Fibroblast of lung (primary cell): ENCODE measurements at places on chromosomes 13 and 19. TPM values are rescaled to one million over a fixed set of nuclear protein-coding genes. Genes with fewer than 3 reads are reported as not detected.

GRCh38 chr19:58585442-58586132, 12.5 kb upstream of the MZF1 start:
- no peak for DNase-seq

DNA sequence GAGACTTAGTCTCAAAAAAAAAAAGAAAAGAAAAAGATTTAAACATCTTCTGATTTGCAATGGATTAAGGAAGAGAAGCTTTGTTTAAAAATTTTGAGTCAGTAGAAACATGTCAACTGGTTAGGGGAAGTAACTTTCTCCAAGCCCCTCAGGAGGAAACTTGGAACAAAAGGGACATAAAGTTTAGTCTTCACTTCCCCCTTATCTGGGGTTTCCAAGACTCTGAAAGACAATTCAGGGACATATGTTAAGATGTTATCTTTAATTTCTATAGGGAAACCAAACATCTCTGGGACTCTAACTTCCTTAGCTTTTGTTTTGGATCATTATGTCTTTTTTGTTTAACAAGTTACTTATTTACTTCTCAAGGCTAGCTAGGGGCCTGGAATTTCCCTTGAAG, 20.1 kb upstream of the MRI1 start:
- no peak for DNase-seq

- peak; percentile 61 for DNase-seq
Observed at GRCh38 chr19:48868114-48868886, at the start of gene PLEKHA4. TSS of gene PLEKHA4 (minus strand) at chr19:48868617. CDS start at chr19:48867620, 997 bp downstream.

DNA sequence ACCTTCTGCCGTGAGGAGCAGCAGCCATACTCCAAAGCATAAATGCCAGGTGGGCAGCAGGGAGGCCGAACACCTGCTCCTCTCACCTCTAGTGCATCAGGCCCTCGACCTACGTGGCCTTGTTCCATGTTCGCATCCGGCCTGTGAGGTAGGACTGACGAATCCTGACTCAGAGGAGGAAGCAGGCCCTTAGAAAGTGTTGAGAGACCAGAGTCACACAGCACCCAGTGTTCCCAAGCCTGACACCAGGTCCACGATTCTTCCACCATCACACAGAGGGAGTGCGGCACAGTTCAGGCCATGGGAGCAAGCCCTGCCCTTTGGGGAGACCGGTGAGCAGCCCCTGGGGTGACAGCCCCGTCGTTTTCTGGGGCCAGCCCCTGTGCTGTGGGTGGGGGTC, 14.7 kb downstream of the ATP12A start:
- DNase-seq, result no peak

DNA sequence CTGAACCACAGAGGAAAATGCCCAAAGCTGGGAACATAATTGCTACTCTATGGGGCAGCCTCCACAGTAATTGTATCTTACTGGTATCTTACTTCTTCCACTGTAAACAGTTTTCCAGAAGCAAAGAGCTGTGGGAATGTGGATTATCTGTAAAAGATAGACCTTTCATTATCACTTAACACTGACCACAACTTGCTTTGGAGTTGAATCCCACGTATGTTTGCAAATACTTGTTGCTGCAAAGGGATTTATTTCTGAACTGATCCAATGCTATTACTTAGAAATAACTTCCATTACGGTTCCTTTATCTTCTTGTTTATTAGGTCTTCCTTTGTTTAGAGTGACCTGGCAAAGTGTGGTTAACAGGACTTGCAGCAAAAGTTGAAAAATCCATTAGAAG, 218.1 kb downstream of the KCTD12 start:
- DNase-seq, result no peak

DNA sequence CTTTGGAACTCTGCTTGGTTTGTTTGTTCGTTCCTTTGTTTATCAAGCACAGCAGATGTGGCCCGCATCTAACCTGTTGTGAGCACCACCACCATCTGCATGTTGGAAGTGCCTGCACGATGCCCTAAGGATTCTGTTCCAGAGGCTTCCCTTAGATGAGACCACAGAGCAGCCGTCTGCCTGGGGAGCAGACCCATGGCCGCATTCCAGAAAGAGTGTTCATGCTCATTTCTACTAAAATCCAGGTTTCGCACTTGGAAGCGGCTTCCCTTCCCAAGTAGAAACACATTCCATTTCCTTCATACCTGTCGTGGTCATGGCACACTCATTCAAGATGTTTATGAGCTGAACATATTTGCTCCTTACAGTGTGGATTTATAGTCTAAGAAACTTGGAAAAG, 27.2 kb downstream of the COL4A2 start:
- peak; percentile 96 for DNase-seq

DNA sequence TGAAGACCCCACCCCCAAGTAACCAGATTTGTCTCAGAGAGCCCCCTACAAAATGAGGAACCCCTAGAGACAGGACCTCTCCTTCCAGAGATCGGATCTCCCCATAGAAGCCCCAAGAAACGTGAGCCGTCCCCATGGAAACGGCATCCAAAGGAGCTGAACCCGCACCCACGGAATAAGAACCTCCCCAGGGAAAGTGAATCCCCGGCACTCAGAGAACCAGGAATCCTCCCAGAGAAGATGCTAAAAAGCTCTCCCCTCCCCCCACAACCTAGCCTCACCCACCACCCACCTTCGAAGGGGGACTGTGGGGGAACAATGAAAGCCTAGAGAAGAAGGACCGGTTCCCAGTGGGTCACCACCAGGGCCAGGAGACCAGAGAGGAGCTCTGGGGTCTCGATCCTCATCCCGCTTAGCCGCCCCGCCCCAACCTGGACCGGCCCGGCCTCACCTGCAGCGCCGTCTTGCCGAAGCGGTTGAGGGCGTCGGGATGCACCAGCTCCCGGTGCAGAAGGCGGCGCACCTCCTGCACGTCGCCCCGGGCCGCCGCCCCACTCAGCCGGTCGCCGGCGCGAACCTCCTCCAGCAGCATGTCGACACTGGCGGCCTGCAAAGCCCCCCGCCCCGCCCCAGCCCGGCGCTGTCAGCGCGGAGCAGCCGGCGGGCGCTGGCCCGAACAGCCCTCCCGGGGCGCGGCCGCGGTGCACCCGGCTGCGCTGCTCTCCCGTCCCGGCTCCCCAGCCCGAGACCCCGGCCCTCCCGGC, 535 bp downstream of the CDKN2D start:
- no peak for DNase-seq

DNA sequence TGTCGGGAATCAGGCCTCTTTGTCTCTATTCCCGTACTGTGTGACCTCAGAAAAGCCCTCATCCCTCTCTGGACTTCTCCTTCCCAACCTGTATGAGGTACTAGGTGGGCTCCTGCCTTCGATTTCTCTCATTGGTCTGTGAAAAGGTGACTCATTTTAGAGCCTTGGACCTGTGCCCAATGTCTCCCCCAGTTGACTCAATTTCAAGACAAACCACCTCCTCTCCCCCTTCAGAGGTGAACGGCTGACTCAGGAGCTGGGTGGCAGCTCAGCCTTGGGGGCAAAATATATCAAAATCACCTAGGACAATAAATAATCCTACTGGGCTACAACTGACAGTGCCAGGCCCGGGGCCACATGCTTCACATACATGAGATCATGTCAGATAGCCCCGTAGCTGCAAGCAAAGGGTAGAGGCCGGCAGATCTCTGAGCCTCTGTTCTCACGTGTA, 630 bp downstream of the COQ8B start:
- DNase-seq, result no peak

GRCh38 chr13:79681069-79681468, 200.1 kb downstream of the NDFIP2 start:
- DNase-seq, result no peak

DNA sequence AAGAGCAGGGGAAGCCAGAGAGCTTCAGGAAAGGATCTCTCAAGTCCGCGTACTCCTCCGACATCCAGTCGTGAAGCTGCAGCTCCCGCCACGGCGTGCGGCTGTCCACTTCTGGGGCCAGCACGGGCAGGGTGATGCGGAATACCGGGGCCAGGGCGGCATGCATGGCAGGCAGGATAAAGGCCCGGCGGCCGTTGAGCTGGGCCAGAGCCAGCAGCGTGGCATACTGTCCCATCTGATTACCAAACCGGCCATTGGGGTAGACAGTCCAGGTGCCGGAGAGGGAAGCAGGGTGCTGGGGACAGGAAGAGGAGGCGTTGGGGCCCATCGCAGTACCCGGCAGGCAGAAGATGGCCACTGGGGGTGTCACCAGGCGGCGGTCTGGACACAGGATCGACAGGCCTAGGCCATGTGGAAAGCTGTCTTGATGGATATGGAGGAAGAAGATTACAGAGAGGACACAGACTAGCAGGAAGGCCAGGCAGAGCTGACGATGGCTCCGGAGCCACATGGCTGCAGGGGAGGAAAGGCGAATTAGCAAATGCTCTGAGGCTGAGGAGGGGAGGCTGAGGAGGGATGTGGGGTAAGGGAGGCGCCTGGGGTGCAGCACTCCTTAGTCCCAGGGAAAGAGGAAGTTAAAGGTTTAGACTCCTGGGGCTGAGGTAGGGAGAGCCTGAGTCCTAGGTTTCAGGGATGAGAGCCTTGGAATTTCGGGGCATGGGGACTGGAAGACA, 1.5 kb downstream of the FUT1 start:
- DNase-seq, result no peak

GRCh38 chr19:646779-647565, 7.3 kb downstream of the FGF22 start:
- DNase-seq, result no peak

DNA sequence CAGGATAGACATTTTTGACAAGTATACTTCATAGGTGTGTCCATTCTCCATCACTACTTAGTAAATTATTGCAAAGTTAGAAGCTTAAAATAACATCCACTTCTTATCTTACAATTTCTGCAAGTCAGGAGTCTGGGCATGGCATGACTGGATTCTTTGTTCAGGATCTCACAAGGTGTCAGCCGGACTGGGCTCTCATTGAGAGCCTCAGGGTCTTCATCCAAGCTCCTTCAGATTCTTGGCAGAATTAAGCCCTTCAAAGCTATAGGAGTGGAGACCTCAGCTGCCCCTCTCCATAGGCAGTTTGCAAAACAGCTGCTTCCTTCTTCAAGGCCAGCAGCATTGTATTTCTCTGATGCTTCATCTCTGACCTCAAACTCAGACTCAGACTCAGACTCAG, 9.1 kb upstream of the SIN3B start:
- DNase-seq, result no peak

DNA sequence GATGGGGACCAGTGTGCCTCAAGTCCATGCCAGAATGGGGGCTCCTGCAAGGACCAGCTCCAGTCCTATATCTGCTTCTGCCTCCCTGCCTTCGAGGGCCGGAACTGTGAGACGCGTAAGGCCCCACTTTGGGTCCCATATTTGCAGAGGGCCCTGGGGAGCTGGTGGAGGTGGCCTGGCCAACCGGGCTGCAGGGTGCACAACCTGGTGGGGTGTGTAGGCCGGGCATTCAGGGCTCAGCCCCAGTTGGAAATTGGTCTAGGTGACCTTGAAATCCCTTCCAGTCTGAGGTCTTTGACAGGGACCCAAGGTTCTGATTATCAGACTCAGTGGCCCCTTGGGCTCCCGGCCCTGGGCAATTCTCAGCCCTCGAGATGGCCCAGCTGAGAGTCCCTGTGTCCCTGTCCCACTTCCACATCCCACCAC, 8.3 kb downstream of the F7 start:
- DNase-seq, result no peak

DNA sequence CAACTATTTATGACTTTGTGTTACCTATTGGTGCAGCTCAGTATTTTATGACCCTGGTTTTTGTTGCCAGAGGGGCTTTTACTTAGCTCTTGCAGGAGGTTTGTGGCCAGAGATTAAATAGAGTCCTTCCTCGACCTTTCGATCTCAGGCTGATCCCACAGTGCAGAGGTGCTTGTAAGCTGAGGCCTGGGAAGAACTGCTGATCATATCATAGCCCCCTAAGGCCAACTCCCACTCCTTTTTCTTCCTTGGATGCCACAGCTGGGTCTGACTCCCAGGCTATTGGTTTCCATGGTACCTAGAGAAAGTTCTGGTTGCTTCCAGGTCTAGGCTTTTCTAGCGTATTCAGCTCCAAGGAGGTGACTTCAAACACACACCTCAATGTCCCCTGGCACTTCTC, 324.9 kb downstream of the FOXO1 start:
- no peak for DNase-seq

- no peak for DNase-seq
Observed at GRCh38 chr13:23496255-23496654, 62.8 kb upstream of the SACS start.

DNA sequence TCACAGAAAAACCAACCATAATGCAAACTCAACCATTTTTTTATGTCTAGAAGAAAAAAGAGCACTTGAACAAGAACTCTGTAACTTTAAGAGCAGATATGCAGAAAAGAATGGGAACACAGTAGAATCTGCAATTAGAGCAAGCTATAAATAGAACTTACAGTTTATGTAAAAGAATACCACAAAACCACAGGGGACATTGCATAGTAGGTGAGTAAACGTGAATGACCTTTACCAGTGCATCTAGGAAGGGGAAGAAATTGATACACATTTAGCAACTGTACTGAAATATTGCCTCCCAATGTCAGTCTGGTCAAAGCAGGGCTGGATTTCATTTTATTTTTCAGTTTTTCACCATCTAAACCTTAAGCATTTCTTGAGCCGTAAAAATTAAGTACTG, 242.2 kb upstream of the EDNRB start:
- DNase-seq, result peak; percentile 85

DNA sequence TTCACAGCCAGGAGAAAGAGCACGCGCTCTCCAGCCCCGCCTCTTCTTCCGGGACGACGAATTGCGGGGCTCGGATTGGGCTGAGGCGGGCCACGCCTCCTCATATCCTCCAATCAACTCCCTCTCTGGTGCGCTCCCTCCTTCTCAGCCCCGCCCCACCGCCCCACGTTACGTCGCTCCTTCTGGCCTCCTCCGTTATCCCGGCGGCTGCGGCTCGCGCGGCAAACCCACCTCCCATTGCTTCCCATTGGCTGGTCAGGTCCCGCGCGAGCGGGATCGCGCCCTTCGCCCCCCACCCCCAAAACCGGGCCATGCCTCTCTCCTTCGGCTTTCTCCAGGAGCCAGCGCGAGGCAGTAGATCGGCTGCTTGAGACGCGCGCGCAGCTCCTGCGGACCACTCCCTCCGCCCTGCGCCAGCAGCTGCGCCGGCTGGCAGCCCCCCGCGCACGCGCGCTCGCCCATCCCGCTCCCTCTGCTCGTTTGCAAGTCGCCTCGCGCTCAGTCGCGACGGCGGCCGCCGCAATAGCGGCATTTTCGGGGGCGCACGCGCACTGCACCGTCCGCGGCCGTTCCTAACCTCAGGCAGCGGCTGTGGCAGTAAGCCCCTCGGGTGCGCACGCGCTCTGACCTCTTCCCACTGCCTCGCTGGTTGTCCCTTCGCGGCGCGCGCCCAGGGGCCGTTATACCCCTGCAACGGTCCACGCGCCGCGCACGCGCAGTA, 512 bp upstream of the ARHGAP35 start:
- DNase-seq, result peak; percentile 98

GRCh38 chr13:82681535-82681934, 1200.7 kb downstream of the SLITRK1 start:
- DNase-seq, result no peak

- DNase-seq, result peak; percentile 16
Observed at GRCh38 chr13:25659091-25659795, 287.5 kb downstream of the ATP8A2 start.

GRCh38 chr13:75931116-75931515, 295.0 kb downstream of the LMO7 start:
- DNase-seq, result peak; percentile 61

Gene MRPL4
- 16.7 and 17.2 TPM in 2 replicates for total RNA-seq

Gene ANGPTL8
- total RNA-seq, result not detected in 2 replicates

Gene ZNF738
- 2.1 and 3.8 TPM in 2 replicates for total RNA-seq

Gene ZNF221
- total RNA-seq, result 8.5 and 15.2 TPM in 2 replicates

Gene UBE2L5
- not detected in 2 replicates for total RNA-seq

Gene SIGLECL1
- not detected in 2 replicates for total RNA-seq

Gene PCP2
- total RNA-seq, result not detected in 2 replicates

Gene FCAR
- total RNA-seq, result not detected in 2 replicates

Gene ZNF574
- total RNA-seq, result 7.7 and 9.9 TPM in 2 replicates

Gene CD320
- 9.8 and 22.6 TPM in 2 replicates for total RNA-seq

Gene SMIM44
- not detected in 2 replicates for total RNA-seq

Gene ZNF562
- total RNA-seq, result 28.6 and 32.4 TPM in 2 replicates

Gene PEAK3
- total RNA-seq, result not detected in 2 replicates

Gene ZNF723
- not detected in 2 replicates for total RNA-seq

Gene PLK5
- total RNA-seq, result not detected in 2 replicates
